Fibroblast of skin of left quadriceps (primary cell): ENCODE measurements at places on chromosomes 3 and 15.

DNA sequence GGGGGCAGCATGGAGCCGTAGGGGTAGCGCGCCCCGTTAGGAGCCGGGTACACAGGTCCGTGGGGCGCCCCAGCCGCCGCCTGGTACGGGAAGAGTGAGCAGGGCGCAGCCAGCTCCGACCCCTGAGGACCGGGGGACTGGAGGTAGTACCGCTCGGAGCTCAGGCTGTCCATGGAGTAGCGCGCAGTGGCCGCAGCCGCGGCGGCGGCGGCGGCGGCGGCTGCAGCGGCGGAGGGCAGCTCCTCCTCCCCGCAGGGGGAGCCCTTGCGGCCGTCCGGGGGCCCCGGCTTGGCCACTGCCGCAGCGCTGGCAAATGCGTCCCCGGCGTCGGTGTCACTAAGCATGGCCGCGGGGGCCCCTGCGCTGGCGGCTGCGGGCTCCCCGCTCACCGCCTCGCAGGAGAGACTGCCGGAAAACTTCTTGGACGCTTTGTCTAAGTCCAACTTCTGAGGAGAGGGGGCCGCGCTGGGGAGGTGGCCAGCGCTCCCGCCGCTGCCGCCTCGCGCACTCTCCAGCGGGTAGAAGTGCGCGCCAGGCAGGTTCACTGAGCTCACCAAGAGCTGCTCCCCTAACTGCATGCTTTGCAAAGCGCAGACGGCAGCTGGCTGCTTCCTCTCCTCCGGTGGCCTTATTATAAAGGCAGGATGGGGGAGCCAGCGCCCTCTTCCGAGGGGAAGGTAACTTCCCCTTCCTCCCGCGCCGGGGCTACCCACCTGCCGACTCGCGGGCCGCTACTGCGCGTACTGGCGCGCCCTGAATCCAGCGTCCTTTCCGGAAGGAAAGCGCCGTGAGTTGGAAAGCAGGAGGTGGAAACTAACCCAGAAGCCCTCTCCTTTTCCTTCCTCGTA is at the start of gene EOMES:
TSS of gene EOMES (minus strand) at position 607 of the 848 bp plus-strand sequence. CDS start at position 578, 29 bp downstream.
- DNase-seq, result no peak

GRCh38 chr3:150917951-150918350 is 12.7 kb upstream of the MINDY4B start:
- no peak for DNase-seq

GRCh38 chr3:65776494-65776893 is 262.2 kb downstream of the MAGI1 start:
- DNase-seq, result peak; percentile 96

DNA sequence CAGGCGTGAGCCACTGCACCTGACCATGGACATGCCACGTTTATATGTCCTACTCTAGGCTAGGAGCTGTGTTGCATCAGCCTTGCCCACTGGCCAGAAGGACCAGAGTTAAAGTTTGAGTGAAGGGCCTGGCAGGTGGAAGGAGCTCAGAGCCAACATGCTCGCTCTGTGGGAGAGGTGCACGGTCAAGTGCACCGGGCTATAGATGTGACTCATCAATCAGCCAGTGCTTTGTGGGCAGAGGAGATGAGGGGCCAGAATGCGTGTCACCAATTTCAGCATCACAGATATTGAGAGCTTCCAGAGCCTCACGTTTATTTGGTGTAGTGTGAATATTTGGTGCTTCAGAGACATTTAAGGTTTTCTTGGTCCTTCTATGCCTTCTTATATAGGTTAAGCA is 137.3 kb upstream of the KBTBD8 start:
- no peak for DNase-seq

GRCh38 chr3:79598594-79598993 is 169.2 kb downstream of the ROBO1 start:
- DNase-seq, result no peak
